ENCODE measurements at places on chromosomes 12 and 14.

DNA sequence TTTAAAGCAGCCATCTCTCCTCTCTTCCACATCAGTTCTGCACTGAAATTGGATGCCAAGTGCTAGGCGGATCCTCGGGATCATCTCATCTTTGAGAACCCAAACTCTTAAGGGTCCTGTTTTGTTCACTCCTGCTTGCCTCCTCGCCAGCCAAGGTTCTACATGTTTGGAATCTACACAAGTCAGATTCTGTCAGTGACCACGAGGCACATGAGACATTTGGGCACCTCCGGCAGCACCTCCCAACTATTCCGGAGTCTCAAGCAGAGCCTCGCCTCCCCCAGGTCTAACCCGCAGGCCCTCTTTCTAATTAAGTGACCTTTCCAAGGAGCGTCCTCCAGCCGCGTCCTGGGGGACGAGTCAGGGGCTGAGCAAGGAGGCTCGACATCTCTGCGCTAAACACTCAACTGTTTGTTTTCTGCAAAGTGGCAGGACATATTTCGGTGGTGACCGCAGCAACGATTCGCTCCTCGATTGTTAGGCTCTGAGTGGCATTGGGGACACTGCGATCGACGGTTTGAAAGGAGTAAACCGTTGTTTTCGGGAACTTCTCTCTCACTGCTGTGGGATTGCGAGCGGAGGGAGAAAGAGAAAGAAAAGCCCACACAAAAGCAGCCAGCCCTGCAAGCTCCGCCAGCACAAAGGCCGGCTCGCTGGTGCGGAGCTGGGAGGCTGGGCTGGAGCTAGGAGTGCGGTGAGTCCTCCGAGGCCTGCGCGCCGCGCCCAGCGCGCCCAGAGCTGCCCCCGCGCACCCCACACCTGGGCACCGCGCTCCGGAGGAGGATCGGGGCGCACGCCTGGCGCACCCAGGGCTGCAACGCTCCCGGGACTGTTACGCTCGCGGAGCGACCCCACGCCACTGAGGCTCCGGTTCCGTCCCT, 640 bp downstream of the ARMH4 start:
- DNase-seq, result no peak

DNA sequence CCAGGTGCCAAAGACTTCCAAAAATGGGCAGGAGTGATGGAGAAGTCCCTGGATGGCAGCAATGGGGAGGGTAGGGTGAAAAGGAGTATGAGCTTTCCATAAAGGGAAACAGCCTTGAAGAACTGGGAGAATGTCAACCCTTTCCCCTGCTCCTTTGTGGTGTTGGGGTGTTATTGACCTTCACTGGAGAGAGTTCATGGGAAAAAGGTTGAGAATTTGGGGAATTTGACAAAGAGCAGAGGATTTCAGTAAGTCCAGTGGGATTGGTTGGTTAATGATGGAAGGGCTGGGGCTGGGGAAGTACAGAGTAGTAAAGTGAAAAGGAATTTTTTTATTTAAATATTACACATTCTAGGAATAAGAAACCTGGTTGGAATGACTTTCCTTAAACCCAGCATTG, 116.6 kb downstream of the ERC1 start:
- no peak for DNase-seq

DNA sequence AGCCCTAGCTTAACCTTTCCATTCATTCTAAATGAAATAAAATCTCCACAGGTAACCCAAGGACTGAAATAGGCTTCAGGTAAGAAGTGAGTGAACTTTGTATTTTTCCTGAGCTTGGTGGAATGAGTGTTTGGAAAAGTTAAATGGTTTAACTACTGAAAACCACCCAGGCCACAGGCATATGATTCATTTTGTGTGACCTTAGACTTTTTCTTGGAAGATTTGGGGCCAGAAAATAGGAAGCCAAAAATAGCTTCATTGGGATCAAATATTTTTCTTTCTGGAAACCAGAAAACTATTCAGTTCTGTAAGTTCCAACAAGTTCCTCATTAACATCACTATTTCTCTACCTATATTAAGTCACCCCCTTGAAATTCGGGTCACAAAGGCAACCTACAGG, 212.6 kb downstream of the PCNX1 start:
- no peak for DNase-seq

- no peak for DNase-seq
These were observed 16.3 kb downstream of the ATP5MC2 start for GRCh38 chr12:53659571-53659981.

DNA sequence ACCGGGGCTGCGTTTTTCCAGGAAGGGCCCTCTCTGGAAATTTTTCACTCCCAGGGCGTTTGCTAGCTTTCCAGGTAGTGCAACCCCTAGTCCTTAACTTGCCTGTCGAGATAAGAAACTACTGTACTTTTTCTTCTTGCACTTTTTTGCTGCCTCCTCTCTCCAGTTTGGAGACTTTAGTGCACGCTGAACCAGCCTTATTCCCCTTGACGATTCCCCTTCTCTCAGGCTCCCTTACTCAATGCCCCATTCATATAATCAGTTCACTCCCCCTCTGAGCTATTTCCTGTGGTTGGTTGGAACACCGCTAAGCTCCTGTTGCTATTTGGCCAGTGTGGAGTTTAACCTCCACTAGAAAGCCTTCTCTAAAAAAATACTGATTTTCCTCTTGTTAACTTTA, 682 bp downstream of the CREBL2 start:
- DNase-seq, result no peak

Data from activated CD8-positive, alpha-beta memory T cell treated with anti-CD3 and anti-CD28 coated beads for 1 hour (primary cell).